ENCODE measurements at places on chromosomes 1 and 21.

DNA sequence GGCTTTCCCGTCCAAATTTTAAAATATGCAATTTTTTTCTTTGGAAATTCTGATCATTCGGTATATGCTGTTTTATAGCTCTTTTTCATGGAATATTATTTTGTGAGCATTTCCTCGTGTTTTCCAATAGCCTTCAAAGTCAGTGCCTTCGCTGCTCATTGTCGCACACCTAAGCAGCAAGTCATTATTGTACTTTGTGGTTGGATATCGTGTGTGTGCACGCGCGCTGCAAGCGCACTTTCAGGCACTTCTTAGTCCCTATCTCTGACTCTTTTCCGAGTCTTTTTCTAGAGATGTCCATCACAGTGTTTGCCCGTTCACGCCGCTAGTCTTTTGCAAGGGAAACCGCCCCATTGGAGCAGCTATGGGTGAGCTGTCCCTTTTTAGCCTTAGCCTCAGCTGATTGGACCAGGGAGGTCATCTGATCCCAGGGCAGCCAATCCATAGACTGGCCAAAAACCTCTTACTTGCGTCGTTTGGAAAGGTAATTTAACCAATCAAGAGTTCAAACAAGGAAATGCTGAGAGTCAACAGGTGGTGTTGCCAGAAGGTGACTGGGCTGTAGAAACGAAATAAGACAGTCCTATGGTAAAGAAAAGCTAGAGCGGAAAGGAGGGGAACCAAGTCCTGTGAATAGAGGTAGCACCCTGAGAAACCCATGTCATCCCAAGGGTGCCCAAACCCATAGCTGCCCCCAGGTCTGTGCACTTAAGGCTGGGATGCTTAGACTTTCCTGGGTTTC is 710 bp upstream of the HYI start:
- peak; percentile 93 for DNase-seq

DNA sequence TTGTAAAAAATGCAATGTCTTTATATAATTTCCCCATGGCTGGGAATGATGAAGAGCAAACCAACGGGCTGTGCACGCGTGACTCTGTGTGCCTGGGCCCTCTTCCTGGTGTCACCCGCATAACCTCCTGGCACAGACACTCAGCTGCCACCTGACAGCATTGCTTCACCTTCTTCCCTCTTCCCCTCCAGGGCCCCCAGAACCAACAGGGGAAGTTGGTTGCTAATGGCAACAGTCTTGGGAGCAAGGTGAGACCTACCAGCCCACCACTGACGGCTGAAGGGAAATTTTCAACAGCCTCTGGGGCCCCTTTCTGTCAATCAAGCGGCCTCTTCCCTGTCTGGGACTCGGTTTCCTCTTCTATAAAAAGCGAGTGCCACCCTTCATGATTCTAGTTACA is 33.2 kb downstream of the SSBP3 start:
- no peak for DNase-seq

GRCh38 chr21:33660406-33660805 is 18.1 kb downstream of the ITSN1 start:
- no peak for DNase-seq

DNA sequence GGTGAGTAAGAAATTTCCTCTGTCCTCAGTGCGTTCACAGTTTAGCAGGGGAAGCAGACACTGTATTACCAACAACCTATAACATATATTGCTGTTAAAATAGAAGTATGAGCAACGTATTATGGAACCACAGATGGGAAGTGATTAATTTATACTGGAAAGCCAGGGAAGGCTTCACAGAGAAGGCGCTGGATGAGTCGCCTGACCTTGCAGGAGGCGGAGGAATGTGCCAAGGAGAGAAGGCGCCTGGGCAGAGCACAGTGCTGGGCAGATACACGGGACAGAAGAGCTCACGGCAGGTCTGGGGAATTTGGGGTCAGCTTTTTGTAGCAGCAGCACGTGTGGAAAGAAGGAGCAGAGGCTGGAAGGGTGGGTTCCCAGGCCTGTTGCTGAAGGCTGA is 116.3 kb downstream of the DHRS3 start:
- no peak for DNase-seq

GRCh38 chr1:22224091-22224490 is 81.2 kb upstream of the WNT4 start:
- DNase-seq, result no peak

DNA sequence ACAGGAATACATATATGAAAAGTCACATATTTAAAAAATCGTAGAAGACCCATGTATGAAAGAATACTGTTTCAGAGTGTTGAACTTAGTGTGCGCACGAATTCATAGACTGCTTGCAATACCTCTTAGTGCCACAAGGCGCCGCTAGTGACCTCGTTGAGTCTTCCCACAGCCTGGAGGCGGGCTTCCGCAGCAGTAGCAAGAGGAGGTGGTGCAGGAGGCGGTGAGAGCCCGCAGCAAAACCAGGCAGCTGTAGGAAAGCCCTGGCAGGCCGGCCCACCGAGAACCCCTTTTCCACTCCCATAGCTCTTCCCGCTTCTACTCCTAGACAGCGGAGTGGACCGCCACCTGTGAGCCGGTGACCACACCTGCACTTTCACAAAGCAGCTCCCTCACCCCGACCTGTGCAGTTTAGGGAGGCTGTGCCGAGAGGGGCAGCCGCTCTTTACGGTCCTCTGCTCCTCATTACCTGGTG is 23.5 kb downstream of the MTARC1 start:
- DNase-seq, result peak; percentile 71

DNA sequence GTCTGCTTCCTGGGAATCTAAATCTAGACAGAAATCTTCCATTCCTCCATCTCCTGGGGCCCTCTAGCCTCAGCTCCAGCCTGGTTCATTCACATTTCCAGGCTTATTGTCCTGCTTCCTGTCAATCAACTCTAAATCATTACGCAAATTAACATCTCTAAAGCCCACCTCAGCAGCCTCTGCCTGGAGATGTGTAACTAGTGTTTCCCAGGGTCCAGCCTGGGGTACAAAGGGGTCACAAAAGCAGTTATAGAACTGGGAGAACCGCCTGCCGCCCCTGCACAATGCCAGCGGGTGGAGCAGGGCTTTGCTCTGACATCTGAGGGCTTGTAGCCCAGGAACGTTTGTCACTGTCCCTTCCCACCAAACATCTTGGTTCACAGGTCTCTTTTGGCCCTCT is 373.5 kb downstream of the RRAGC start:
- no peak for DNase-seq

GRCh38 chr1:28512058-28512611 is 6.3 kb downstream of the RCC1 start:
- DNase-seq, result no peak

GRCh38 chr1:211198880-211199279 is 60.3 kb upstream of the RCOR3 start:
- DNase-seq, result peak; percentile 24

GRCh38 chr1:170686291-170686690 is 22.4 kb downstream of the PRRX1 start:
- DNase-seq, result no peak

DNA sequence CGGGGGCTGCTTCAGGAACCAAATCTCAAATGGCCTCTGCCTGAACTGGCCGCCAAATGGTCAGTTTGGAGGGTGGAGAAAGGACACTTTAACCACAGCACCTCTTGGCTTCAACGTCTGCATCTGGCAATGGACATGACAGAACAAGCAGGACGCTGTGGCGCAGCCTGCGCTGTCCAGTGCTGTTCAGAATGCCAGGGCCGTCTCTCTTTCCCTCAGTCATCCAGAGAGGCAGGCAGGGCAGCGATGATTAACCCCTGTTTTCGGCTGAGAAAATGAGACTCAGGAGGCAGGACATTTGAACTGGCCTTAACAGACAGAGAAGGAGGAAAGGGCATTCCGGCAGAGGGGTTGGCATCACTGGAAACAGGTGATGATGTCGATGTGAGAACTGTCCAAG is 48.6 kb downstream of the GLIS1 start:
- no peak for DNase-seq

GRCh38 chr1:221740993-221741702 is 741 bp downstream of the DUSP10 start:
- peak; percentile 32 for DNase-seq
